ENCODE measurements at places on chromosomes 11 and 22.
A peak's percentile ranks its signal among the peaks of the same experiment; 100 is the strongest.

- DNase-seq, result no peak
These were observed 88.9 kb upstream of the DDI1 start for GRCh38 chr11:103947546-103947919.

GRCh38 chr11:2194877-2195755 lies 23.5 kb upstream of the TH start:
- DNase-seq, result no peak

DNA sequence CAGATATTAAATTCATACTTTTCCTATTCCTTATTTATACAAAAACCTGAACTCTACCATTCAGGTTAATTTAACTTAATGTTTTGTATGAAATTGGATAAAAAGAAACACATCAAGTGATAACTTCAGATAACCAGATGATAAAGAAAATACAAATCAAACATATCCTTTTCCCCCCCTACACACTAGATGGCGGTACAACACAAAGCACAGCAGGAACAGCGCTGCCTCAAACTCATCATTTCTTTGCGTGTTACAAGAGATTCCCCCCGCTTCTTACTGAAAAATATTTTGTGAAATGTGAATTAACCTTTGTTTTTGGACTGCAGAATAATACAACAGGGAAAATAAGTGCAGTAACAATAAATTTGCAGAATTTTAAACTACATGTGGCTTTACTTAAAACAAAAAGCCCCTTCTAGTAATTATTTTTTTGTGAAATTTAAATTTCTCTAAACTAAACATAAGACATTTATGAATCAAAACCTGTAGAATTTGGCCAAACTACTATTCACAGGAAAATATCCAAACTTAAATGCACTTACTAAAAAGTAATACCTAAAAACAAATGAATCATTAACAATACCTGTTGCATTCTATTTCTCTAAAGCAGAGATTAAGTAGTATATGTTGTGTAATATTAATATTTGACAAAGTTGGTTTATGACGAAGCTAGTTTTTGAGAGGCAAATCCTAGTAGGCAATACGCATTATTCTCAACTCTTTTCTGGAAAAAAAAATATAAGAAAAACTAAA lies 74.4 kb downstream of the ARHGAP32 start:
- DNase-seq, result peak; percentile 28

- DNase-seq, result no peak
These were observed 152.4 kb upstream of the ZC3H12C start for GRCh38 chr11:109940816-109941215.

DNA sequence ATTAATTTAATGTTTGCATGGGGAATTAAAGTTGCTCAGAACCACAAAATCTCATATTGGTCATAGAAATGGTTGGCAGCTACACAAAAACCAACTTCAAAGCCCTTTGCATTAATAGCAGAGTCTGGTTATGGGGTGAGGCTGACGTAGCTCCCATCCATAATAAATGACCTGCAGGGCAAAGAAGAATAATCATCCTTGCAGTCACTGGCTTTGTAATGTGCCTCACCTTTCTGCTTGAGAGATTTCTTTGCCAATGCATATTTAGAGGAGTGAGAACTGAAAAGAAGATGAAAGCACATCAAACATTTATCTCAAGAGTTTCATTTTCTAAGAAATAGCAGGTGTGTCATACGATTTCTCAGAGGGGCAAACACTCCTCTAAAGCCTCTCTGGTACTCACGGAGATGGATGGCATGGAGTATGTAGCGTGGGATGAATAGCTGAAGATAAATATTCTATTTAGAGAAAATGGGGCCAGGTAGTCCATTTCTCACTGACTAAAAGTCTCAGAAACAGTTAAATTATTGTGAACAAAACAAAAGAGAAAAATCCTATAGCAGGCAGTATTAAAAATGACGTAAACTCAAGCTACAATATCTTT lies 1491.9 kb downstream of the FAM181B start:
- DNase-seq, result no peak

GRCh38 chr11:14362611-14363010 lies 3.6 kb upstream of the RRAS2 start:
- DNase-seq, result no peak

Measured in kidney epithelial cell (primary cell).